ENCODE measurements at places on chromosomes 4 and X.

GRCh38 chrX:68901519-68901918 lies 72.7 kb downstream of the EFNB1 start:
- no peak overlapping the region for H3K27ac ChIP-seq
- H3K4me1 ChIP-seq = peaks cover 4% of the 10 kb centered on the region
- H3K27me3 ChIP-seq = no peaks in the 10 kb centered on the region
- H3K36me3 ChIP-seq = no peaks in the 10 kb centered on the region
- no peak overlapping the region for H3K4me3 ChIP-seq

GRCh38 chr4:41465146-41465761 lies 72.7 kb upstream of the LIMCH1 start:
- H3K27ac ChIP-seq = no peak overlapping the region
- no peak for DNase-seq
- H3K27me3 ChIP-seq = no peaks in the 10 kb centered on the region
- no peak overlapping the region for H3K4me3 ChIP-seq
- no peaks in the 10 kb centered on the region for H3K36me3 ChIP-seq
- H3K4me1 ChIP-seq = no peaks in the 10 kb centered on the region

DNA sequence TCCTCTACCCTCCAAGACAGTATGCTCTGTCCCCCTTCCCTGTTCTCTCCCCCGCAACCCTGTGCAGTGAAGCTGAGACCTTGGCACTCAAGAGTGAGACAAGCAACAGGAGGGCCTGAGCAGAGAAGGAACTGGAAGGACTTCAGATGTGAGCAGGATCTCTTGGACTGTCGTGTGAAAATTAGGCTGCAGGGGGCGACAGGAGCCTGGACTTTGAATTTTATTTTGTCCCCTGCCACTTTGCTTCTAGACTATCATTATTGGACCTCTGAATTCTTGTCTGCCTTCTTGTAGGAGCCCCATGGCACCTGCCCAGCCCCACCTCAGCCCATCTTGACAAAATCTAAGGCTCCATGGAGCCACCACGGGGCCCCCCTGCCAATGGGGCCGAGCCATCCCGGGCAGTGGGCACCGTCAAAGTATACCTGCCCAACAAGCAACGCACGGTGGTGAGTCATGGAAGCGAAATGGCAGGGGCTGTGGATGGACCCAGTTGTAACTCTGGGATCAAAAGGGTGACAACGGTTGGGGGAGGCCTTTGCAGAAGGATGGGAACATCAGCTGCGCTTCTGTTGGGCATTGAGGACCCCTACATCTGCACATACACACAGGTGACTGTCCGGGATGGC lies 1.7 kb downstream of the ARAF start:
- DNase-seq = peak; percentile 59
- H3K27ac ChIP-seq = no peak overlapping the region
- H3K4me1 ChIP-seq = peaks cover 12% of the 10 kb centered on the region
- peaks cover 40% of the 10 kb centered on the region for H3K36me3 ChIP-seq

- no peak for DNase-seq
- peaks cover 14% of the 10 kb centered on the region for H3K4me1 ChIP-seq
- H3K4me3 ChIP-seq = peak overlapping the region; percentile 70
- H3K27ac ChIP-seq = peak overlapping the region; percentile 95
- no peaks in the 10 kb centered on the region for H3K27me3 ChIP-seq
Measured at GRCh38 chrX:71532078-71532752, 689 bp upstream of the OGT start.

- H3K27me3 ChIP-seq = no peaks in the 10 kb centered on the region
- H3K4me3 ChIP-seq = no peak overlapping the region
- H3K36me3 ChIP-seq = no peaks in the 10 kb centered on the region
- H3K27ac ChIP-seq = no peak overlapping the region
- no peaks in the 10 kb centered on the region for H3K4me1 ChIP-seq
Measured at GRCh38 chr4:57219431-57219830, 109.2 kb upstream of the IGFBP7 start.

- H3K4me1 ChIP-seq = no peaks in the 10 kb centered on the region
- H3K27ac ChIP-seq = no peak overlapping the region
- DNase-seq = no peak
Measured at GRCh38 chr4:54614149-54614548, 43.6 kb upstream of the KIT start.

DNA sequence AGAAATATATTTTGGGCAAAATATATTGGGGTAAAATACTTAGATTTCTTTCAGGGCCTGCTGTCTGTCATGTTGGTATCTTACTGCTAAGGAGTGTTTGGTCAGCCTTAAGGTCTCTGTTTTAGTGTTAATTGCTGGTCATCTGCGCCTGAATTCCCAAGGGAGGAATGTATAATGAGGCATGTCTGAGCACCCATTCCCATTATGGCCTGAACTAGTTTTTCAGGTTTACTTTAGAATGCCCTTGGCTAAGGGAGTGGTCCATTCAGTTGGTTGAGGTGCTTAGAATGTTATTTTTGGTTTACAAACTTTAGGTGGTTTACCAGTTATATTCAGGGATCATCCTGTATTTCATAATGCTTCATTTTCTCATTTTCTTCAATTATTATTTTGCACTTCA lies 125.9 kb downstream of the CFAP299 start:
- H3K4me1 ChIP-seq = peaks cover 13% of the 10 kb centered on the region
- H3K36me3 ChIP-seq = no peaks in the 10 kb centered on the region
- no peak overlapping the region for H3K4me3 ChIP-seq
- no peak overlapping the region for H3K27ac ChIP-seq
- DNase-seq = no peak
- H3K27me3 ChIP-seq = no peaks in the 10 kb centered on the region

DNA sequence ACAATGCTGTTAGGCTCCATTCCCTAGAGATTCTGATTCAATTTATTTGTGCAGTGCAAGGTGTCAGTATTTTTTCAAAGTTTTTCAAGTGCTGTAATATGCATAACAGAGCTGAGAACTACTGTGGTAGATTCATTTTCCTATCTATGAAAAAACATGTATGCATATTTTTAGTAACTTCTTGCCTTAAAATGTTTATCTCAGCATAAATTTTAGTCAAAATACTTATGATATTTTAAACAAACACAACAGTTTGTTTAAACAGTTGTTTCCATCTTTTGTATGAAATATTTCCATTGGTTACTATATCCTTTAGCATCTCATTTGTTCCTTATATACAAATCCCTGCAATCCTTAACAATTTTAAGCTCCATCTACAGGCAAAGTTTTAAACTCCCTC lies 624.8 kb upstream of the ADGRL3 start:
- no peaks in the 10 kb centered on the region for H3K36me3 ChIP-seq
- no peaks in the 10 kb centered on the region for H3K27me3 ChIP-seq
- H3K4me1 ChIP-seq = no peaks in the 10 kb centered on the region

GRCh38 chrX:31092476-31092875 lies 20.6 kb upstream of the FTHL17 start:
- H3K4me3 ChIP-seq = no peak overlapping the region
- H3K4me1 ChIP-seq = no peaks in the 10 kb centered on the region

DNA sequence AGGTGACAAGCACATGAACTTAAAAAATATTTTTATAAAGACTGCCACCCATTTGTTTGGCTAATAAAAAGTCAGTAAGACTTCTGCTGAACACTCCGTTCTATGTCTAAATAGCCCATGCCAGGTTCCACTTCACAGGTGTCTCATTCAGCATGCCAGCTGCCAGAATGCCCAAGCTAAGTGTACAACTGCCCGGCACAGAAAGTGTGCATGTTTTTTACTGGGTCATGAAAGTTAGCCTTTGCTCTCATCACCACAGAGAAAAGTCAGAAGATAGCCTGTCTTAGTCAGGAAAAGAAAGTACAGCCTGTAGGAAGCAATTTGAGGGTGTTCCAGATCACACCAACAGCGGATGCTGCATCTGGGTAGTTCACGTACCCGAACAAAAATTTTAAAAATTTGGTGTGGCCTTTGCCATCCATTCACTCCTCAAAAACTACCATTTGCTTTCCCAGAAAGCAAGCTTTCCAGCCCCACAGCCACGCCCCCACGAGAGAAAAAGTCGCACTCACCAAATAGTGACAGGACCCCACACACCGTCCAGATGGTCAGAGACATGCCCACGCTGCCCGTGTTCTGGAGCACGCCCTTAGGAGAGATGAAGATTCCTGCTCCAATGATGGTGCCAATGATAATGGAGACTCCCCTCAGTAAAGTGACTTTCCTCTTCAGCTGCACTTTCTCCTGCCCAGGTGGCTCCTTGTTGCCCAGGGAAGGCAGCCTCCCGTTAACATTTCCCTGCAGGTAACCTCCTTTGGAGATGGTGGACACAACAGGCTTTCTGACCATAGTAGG lies 671 bp downstream of the SLC7A11 start:
- H3K36me3 ChIP-seq = no peaks in the 10 kb centered on the region
- no peaks in the 10 kb centered on the region for H3K27me3 ChIP-seq
- H3K4me1 ChIP-seq = peaks cover 9% of the 10 kb centered on the region
- H3K4me3 ChIP-seq = peak overlapping the region; percentile 37
- no peak for DNase-seq

GRCh38 chrX:46642145-46642544 lies 68.6 kb downstream of the CHST7 start:
- H3K27me3 ChIP-seq = no peaks in the 10 kb centered on the region
- no peak overlapping the region for H3K4me3 ChIP-seq
- no peak for DNase-seq
- no peaks in the 10 kb centered on the region for H3K36me3 ChIP-seq
- no peaks in the 10 kb centered on the region for H3K4me1 ChIP-seq

DNA sequence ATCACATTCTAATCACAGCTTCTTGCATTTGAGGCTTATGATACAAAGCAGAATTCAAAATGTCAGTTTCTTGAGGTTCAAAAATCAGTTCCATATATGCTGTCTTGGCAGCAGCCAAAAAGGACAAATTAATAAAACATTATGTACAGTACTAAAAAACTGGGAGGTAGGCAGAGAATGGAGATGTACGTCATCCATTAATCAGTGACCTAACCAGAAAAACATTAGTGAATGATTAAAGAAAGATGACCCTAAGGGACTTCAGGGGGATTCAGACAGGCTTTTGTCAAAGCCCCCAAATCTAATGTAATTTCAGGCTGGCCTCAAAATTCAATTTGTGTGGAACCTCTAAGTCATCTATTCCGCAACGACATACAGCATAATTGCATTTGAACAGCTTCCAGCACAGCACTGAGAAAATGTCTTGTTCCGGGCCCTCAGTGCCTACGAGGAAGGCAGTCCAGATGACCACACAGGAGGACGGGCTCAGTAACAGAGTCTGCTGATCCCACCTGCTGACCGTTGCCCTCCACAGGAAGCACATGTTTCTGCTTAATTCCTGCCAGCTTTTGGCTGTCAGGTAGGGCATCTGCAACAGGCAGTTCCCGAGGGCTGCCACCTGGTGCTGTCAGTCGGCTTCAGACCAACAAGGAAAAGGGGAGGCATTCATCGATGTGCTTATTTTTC lies 83.8 kb upstream of the HHIP start:
- H3K27ac ChIP-seq = no peak overlapping the region
- H3K4me1 ChIP-seq = no peaks in the 10 kb centered on the region
- DNase-seq = no peak
- H3K4me3 ChIP-seq = no peak overlapping the region
- no peaks in the 10 kb centered on the region for H3K27me3 ChIP-seq

DNA sequence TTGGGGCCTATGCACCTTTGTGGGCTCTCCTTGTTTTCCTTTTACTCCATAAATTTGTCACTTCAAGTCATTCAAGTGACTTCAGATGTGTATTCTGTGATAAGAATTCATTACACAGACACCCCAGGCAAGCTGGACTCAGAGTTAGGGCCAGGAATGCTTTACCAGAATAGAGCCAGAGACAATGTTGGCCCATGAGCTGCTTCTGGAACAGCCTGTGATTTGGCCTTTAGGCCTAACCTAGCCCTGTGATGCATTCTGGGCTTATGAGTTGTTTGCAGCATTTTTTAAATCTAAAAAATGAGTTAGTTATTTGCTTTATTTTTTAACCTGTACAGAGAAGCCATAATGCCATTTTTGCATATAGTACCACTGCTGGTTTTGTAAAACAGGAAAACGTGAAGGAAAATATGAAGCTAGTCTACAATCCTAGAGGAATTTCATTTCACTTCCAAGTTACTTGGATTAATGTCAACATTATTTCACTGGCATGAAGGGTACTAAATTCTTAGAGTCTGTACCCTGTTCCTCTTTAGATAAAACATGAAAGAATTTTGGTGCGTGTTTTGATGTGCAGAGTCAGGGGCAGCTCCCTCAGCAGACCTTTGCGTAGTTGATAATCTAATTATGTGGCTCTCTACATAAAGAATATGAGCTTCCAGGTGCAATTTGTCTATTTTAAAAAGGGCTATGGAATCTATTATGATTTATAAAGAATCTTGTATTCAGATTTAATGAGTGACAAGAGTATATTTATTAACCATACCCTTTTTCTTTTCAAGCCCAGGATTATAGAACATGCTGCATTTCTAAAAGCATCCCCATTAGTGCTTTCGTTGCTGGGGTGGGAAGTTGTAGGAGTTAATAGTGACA lies 84.7 kb downstream of the ARHGAP10 start:
- H3K27me3 ChIP-seq = no peaks in the 10 kb centered on the region
- peaks cover 65% of the 10 kb centered on the region for H3K4me1 ChIP-seq
- H3K27ac ChIP-seq = peak overlapping the region; percentile 8
- no peaks in the 10 kb centered on the region for H3K36me3 ChIP-seq
- DNase-seq = no peak

- no peaks in the 10 kb centered on the region for H3K4me1 ChIP-seq
- H3K27ac ChIP-seq = no peak overlapping the region
- no peak overlapping the region for H3K4me3 ChIP-seq
Measured at GRCh38 chrX:84469226-84469625, 33.0 kb downstream of the HDX start.

DNA sequence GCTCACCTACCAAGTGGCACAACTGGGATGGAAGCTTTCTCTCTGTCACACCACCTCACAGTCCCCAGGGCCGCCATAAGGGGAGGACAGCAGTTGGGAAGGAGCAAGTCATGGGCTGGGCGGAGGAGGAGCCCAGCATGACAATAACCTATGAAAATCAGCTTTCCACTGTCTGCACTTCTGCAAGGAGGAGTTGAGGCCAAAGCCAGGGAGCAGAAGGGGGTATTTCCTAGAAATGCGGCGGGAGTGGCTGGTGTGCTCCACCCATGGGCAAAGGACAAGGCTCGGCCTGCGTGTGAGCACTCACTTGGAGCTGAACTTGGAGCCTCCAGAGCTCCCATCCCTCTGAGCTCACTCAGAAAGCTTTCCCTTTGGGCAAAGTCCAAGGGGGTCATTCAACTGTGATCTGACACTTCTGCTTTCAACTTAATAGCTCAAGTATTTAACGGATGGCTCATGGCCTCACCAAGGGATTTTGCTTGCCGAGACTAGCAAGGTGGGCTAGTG lies 18.5 kb downstream of the APLN start:
- DNase-seq = no peak
- H3K27ac ChIP-seq = no peak overlapping the region

GRCh38 chr4:120858776-120859175 lies 63.8 kb downstream of the PRDM5 start:
- no peaks in the 10 kb centered on the region for H3K27me3 ChIP-seq
- H3K36me3 ChIP-seq = no peaks in the 10 kb centered on the region
- DNase-seq = no peak
- no peaks in the 10 kb centered on the region for H3K4me1 ChIP-seq
